SJCRH30 (cell line): ENCODE measurements at places on chromosomes 1 and 21. TPM values are rescaled to one million over a fixed set of nuclear protein-coding genes. Genes with fewer than 3 reads are reported as not detected.
A peak's percentile ranks its signal among the peaks of the same experiment; 100 is the strongest.

The TMEM82 gene
- total RNA-seq: not detected in 2 replicates

The UBXN10 gene
- total RNA-seq: not detected in 2 replicates

The FCER1G gene
- 0.28 and 0.30 TPM in 2 replicates for total RNA-seq

The CNIH3 gene
- total RNA-seq: 0.49 and 0.61 TPM in 2 replicates

The CTH gene
- total RNA-seq: 2.8 and 3.5 TPM in 2 replicates

The ATP1A4 gene
- total RNA-seq: not detected in 2 replicates

The GPR25 gene
- total RNA-seq: not detected in 2 replicates

The RPTN gene
- not detected in 2 replicates for total RNA-seq

DNA sequence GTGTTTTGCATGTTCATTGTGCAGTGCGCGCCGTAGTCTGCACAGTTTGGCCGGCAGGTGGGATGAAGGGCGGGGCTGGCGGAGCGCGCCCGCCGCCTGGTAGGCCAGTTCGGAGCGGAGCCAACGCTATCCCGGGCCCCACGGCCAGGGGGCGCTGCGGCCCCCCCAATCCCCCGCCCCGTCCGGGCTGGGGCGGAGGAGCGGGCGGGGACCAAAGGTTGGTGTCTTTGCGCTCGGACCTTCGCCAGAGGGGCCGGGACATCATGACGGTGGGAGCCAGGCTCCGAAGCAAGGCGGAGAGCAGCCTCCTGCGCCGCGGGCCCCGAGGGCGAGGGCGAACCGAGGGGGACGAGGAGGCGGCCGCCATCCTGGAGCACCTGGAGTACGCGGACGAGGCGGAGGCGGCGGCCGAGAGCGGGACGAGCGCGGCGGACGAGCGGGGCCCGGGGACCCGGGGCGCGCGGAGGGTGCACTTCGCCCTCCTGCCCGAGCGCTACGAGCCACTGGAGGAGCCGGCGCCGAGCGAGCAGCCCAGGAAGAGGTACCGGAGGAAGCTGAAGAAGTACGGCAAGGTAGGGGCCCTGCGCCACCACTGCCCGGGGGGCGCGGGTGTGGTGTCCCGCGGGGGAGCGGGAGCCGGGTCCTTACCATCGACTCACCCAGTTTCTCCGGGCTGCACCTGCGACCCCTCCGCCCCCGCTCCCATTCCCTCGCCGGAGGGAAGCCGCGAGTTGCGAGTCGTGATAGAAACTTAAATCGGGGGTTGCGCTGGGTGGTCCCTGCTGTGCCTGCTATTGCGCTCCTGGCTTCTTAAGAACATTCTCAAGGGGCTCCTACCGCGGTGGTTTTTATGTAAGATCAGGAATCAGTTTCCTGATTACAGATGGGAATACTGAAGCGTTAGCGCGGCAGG, at the start of gene C1orf115:
TSS of gene C1orf115 (plus strand) at position 224 of the 913 bp plus-strand sequence. CDS start at position 264, 40 bp downstream.
- H3K36me3 ChIP-seq: no peaks in the 10 kb centered on the region
- no peak within 1 kb of the TSS for H3K27ac ChIP-seq
- peak; percentile 56 for DNase-seq
- no peaks in the 10 kb centered on the region for H3K4me1 ChIP-seq

DNA sequence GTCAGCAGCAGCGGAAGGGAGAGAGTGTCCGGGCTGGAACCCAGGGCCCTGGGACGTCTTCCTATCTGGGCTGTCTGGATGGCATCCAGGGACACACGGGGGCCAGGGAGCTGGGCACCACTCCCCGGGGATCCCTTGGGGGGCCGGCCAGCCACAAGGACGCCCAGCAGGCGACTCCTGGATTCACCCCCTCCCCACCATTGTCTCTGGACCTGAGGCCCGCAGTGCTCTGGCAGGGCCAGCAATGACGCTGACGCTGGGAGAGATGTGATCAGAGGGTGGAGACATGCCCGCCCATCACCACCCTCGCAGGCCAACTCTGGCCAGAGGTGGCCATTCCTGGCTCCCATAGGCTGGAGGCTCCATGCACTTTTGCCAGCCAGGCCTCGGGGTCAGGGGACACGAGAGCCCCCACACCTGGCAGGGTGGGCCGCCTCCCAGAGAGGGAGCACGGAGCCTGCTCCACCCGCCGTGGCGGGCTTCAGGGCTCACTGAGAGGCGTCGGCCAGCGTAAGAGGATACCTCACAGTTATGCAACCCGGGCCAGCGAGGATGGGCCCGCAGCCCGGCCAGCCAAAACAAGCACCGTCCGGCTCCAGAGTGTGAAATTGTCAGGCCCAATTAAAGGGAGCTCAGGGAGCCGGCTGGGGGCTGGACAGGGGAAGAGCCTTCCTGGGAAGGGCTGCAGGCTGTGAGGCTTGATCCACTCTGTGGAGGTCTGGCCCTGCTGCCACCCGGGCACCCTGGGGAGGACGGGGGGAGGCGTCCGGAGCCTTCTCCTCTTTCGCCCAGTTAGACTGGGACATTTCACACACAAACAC, 10.3 kb downstream of the ACTRT2 start:
- no peak overlapping the region for H3K27ac ChIP-seq
- no peaks in the 10 kb centered on the region for H3K36me3 ChIP-seq
- no peak overlapping the region for H3K4me3 ChIP-seq
- H3K4me1 ChIP-seq: no peaks in the 10 kb centered on the region
- DNase-seq: no peak
- H3K27me3 ChIP-seq: peaks cover 59% of the 10 kb centered on the region

GRCh38 chr1:15128520-15129313, 24.8 kb upstream of the TMEM51 start:
- H3K4me3 ChIP-seq: no peak overlapping the region
- H3K4me1 ChIP-seq: no peaks in the 10 kb centered on the region

GRCh38 chr1:154813300-154813816, 56.7 kb downstream of the KCNN3 start:
- peaks cover 65% of the 10 kb centered on the region for H3K4me1 ChIP-seq
- DNase-seq: peak; percentile 96
- H3K36me3 ChIP-seq: peaks cover 5% of the 10 kb centered on the region
- H3K27ac ChIP-seq: peak overlapping the region; percentile 66

- H3K27ac ChIP-seq: no peak overlapping the region
- H3K4me1 ChIP-seq: peaks cover 17% of the 10 kb centered on the region; the same call in 1 of the 2 replicates
- DNase-seq: no peak
- no peaks in the 10 kb centered on the region for H3K36me3 ChIP-seq
Observed at GRCh38 chr1:58929671-58930325, 146.0 kb upstream of the JUN start.

DNA sequence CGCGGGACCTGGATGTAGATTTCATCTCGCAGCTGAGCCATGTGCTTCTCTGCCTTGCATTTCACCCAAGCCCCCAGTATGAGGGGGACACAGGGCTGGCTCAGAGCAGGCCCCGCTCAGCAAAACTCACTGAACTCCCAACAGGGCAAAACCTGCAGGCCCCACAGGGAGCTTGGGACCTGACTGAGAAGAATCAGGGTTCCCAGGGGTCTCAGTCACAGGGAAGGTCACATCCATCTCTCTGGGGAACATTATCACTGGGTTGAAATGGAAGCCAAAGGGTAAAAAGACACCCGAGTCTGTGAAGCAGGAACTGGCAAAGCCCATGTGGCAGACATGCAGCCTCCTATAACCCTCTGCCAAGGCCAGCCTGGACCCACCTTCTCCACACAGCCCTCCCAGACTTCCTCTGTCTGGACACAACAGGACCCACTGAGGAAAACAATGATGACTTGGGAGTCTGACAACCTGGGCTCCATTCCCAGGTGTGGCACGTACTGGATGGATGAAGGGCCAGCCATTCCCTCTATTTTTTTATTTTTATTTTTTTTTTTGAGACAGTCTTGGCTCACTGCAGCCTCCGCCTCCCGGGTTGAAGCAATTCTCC, 11.7 kb downstream of the HSPG2 start:
- H3K4me1 ChIP-seq: peaks cover 45% of the 10 kb centered on the region
- H3K27me3 ChIP-seq: no peaks in the 10 kb centered on the region
- DNase-seq: no peak
- H3K27ac ChIP-seq: no peak overlapping the region
- H3K4me3 ChIP-seq: no peak overlapping the region
- H3K36me3 ChIP-seq: peaks cover 51% of the 10 kb centered on the region

DNA sequence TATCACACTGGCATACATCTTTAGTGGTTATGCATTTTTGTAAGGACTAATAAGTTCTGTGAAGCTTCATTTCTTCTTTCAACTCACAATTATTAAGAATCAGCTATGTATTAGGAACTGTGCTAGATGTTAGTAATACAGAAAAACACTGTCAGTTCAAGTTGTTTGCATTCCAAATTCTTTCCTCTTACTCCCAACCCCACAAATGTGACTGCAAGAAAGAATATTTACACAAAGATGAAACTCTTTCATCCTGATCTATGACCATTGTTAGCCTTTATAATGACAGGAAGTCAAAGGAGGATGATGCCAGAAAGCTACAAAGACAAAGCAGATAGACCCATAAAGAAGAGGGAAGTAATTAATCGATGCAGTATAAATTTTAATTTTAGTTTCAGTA, 21.0 kb upstream of the GADD45A start:
- no peaks in the 10 kb centered on the region for H3K36me3 ChIP-seq
- no peaks in the 10 kb centered on the region for H3K27me3 ChIP-seq

DNA sequence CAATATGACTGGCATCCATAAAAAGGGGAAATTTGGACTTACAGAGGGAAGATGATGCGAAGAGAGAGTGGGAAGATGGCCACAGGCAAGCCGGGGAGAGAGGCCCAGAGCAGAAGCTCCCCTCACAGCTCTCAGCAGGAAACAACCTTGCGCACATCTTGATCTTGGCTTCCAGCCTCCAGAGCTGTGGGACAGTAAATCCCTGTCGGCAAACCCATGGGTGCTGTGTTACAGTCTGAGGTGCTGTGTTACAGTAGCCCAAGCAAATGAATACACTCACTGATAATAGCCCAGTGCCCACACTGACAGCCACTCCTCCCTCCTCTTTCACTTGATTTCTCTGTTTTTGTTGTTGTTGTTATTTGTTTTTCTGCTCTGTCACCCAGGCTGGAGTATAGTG, 22.4 kb downstream of the CDCA8 start:
- no peak overlapping the region for H3K4me3 ChIP-seq
- H3K4me1 ChIP-seq: no peaks in the 10 kb centered on the region
- no peak for DNase-seq
- peaks cover 21% of the 10 kb centered on the region for H3K27me3 ChIP-seq
- peaks cover 10% of the 10 kb centered on the region for H3K36me3 ChIP-seq

- no peaks in the 10 kb centered on the region for H3K27me3 ChIP-seq
- H3K36me3 ChIP-seq: peaks cover 74% of the 10 kb centered on the region
- no peak for DNase-seq
- no peak overlapping the region for H3K4me3 ChIP-seq
Observed at GRCh38 chr1:117096951-117097408, 24.6 kb downstream of the TRIM45 start.

- H3K27ac ChIP-seq: no peak overlapping the region
- H3K36me3 ChIP-seq: no peaks in the 10 kb centered on the region
- no peaks in the 10 kb centered on the region for H3K27me3 ChIP-seq
- no peak for DNase-seq
- H3K4me1 ChIP-seq: peaks cover 20% of the 10 kb centered on the region
- no peak overlapping the region for H3K4me3 ChIP-seq
Observed at GRCh38 chr1:214546886-214547641, 4.3 kb downstream of the PTPN14 start.

- no peaks in the 10 kb centered on the region for H3K27me3 ChIP-seq
- H3K36me3 ChIP-seq: peaks cover 18% of the 10 kb centered on the region
- no peak overlapping the region for H3K27ac ChIP-seq
- no peak overlapping the region for H3K4me3 ChIP-seq
Observed at GRCh38 chr1:91506071-91506470, 5.4 kb downstream of the CDC7 start.

GRCh38 chr1:200739702-200740570, 1.2 kb downstream of the CAMSAP2 start:
- no peaks in the 10 kb centered on the region for H3K36me3 ChIP-seq
- H3K4me3 ChIP-seq: peak overlapping the region; percentile 96
- no peaks in the 10 kb centered on the region for H3K27me3 ChIP-seq
- peak overlapping the region; percentile 97 for H3K27ac ChIP-seq
- no peak for DNase-seq

GRCh38 chr1:26302733-26303405, 3.6 kb downstream of the UBXN11 start:
- no peak overlapping the region for H3K27ac ChIP-seq
- peaks cover 26% of the 10 kb centered on the region for H3K4me1 ChIP-seq
- DNase-seq: peak; percentile 37

GRCh38 chr1:12600880-12601633, 17.0 kb downstream of the DHRS3 start:
- no peak overlapping the region for H3K4me3 ChIP-seq
- no peaks in the 10 kb centered on the region for H3K36me3 ChIP-seq
- H3K27me3 ChIP-seq: no peaks in the 10 kb centered on the region
- no peak overlapping the region for H3K27ac ChIP-seq

DNA sequence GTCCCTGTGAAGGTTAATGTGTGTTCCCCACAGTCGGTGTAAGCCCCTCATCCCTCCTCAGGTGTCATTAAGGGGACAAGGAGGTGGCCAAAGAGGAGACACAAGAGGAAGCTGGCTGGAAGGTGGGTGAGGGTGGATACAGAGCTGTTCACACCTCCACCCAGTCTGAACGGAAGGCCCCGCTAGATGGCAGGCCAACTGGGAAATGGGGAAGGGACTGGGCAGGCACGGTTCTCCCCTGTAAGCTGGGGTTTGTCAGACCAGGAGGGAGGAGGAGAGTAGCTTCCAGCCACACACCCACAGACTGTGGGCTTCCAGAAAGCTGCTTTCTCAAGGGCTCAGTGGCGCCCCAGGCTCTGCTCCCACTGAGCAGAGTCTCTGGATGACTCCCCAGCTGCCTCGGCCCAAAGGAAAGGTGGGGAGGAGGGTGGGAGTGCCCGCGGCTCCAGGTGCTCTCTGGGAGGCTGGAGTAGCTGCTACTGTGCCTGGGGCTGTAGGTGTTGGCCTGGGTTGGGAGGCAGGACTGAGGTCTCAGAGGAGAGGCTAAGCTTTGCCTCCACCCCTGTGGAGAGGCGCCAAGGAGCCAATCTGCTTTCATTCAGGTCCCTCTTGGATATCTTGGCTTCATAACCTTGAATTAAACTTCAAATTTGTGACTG, 41.2 kb downstream of the PCP4 start:
- DNase-seq: no peak
- no peaks in the 10 kb centered on the region for H3K27me3 ChIP-seq

- no peaks in the 10 kb centered on the region; the same call in 1 of the 2 replicates for H3K4me1 ChIP-seq
- no peak overlapping the region for H3K4me3 ChIP-seq
- no peaks in the 10 kb centered on the region for H3K27me3 ChIP-seq
- H3K36me3 ChIP-seq: no peaks in the 10 kb centered on the region
- no peak overlapping the region for H3K27ac ChIP-seq
- no peak for DNase-seq
Observed at GRCh38 chr1:6397844-6398441, 4.4 kb upstream of the ACOT7 start.
